ENCODE measurements at places on chromosomes 7 and 10.

DNA sequence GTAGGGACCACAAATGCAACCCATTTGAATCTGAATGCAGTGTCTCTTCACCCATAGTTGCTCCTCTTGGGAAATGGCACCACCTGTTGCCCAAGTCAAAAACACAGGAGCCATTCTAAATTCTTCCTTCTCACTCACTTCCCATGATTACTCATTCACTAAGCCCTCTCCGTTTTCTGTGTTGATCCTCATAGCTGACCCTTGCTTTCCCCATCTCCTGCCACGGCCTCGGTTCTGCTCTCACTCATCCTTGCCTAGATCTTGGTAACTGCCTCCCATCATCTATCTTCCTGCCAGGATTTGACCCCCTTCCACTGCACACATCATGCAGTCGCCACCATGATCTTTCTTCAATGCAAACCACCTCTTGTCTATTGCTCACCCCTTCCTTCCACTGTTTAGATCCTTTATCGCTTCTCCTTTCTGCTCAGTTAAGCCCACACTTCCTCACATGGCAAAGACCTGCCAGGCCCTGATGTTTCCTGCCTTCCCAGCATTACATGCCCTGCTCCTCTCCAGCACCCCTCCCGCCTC is 19.0 kb upstream of the CPN1 start:
- peak; percentile 74 for DNase-seq

- peak; percentile 50 for DNase-seq
Observed at GRCh38 chr10:72784551-72785351, 92.8 kb downstream of the MCU start.

DNA sequence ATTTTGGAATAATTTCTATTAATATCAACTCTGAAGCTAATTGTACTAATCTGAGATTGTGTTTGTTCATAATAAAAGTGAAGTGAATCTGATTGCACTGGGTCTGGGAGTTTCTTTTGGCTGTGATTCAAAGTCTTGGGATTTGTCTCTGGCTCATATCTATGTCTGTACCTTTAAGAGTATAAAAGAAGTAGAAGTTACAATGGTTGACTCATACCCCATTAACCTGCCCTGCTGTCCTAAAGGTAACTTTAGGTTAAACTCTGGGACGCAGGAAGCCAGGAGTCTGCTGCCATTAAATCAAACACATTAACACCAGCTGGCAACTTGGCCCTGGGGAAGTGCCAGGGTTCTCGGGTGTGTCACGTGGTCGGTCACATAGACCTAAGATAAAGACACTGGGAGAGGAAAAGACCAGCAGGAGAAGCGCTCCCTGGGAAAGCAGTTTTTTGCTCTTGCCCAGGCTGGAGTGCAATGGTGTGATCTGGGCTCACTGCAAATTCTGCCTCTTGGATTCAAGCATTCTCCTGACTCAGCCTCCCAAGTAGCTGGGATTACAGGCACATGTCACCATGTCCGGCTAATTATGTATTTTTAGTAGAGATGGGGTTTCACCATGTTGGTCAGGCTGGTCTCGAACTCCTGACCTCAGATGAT is 17.8 kb downstream of the SCD start:
- DNase-seq: peak; percentile 98

DNA sequence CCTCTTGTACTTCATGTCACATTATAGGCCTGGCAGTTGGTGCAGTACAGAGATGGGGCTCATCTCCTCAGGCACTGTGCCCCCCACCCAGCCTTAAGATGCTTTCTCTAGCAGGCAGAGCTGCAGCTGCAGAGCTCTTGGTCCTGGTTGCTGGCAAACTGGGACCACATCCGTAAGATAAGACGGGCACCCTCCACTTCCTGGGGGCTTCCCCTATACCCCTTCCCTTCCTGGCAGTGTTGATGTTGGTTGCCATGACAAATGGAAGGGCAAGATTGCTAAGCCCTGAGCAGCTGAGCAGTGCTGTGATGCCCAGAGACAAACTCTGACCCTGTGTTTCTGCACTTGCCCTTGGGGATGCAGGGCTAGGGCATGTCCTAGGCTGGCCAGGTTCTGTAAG is 103.4 kb upstream of the ANLN start:
- DNase-seq: no peak

GRCh38 chr7:2993868-2994267 is 49.8 kb downstream of the CARD11 start:
- DNase-seq: no peak

DNA sequence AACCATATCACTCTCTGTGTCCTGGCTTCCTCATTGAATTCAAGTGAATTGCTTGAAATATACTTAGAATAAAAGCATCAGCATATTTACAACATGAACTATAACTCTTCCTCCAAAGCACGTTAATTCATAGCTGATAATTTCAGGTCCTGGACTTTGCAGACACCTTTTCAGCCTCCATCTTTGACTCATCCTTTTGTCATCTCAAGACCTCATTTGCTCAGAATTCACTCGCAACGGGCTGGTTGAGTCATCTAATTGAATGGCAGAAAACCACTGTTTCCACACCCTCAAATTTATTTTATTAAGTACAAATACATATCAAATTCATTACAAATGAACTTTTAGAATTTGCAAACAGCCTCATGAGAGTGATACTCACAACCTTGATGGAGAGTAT is 545.7 kb downstream of the GATA3 start:
- peak; percentile 29 for DNase-seq

DNA sequence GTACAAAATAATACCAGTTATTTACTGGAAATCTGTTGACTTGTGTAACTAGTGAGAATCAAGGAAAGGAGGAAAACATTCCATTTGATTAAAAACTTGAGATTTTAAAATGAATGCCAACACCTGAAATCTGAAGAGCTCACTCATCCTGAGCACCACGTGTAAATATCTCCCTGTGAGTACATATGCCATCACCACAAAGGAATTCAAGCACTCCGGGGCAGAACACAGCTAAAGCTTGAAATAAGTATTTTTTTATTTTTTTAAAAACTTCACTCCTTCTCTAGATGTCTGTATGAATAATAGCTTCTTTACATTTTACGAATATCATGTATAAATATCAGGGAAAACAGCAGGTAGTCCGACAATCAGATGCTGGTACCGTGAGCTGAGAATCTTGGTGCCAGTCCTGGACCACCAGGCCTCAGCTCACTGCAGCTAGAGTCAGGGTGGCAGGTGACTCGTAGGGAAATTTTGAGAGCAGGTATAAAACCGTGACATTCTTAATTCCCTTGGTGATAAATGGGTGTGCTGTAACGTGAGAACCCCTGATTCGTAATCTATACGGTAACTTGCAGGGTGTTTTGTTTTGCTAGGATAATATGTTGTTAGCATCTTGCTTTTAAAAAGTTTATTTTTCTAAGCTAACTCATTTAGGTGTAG is 12.7 kb downstream of the LMTK2 start:
- peak; percentile 68 for DNase-seq

DNA sequence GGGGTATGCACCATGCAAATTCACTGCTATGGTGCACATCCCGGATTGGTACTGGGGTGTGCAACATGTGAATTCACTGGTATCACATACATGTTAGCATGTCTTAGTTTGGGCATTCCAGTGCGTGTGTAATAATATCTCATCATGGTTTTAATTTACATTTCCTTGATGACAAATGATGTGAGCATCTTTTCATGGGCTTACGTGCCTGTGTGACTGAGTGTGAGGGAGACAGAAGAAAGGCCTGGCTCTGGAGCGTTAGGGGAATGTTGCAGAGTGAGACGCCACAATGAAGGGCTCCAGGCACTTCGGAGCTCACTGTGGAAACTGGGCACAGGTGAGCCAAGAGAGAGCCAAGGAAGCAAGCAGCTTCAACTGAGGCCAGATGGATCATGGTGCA is 162.6 kb downstream of the UBE2H start:
- peak; percentile 53 for DNase-seq
